Heart left ventricle (tissue), 16 donors: ENCODE measurements at places on chromosomes 12 and 14. TPM values are rescaled to one million over a fixed set of nuclear protein-coding genes. Genes with fewer than 3 reads are reported as not detected.

DNA sequence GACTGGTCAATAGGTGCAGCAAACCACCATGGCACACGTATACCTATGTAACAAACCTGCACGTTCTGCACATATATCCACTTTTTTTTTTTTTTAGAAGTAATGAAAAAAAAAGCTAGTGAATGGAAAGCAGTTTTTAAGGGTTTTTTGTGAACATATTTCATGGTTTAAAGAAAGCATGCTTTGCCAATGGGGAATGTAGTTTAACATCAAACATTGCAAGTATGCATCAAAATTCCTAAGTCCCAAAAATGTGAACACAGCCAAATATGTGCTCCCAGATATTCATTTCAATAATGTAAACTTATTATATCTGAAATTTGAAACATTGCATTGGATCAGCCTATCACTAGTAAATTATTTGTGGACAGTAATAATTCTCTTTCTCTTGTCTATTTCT is 710.4 kb upstream of the FLRT2 start:
- DNase-seq, result no peak

- no peak for DNase-seq
Measured at GRCh38 chr12:14275111-14275510, 90.4 kb upstream of the ATF7IP start.

GRCh38 chr12:56206452-56207166 is 15.1 kb downstream of the RNF41 start:
- peak; percentile 34 for DNase-seq

- DNase-seq, result no peak
Measured at GRCh38 chr14:83172363-83172762, 1638.7 kb upstream of the SEL1L start.

The MRPS35 gene
- total RNA-seq, result 65.9 TPM
